ENCODE measurements at places on chromosomes 11 and 22.

DNA sequence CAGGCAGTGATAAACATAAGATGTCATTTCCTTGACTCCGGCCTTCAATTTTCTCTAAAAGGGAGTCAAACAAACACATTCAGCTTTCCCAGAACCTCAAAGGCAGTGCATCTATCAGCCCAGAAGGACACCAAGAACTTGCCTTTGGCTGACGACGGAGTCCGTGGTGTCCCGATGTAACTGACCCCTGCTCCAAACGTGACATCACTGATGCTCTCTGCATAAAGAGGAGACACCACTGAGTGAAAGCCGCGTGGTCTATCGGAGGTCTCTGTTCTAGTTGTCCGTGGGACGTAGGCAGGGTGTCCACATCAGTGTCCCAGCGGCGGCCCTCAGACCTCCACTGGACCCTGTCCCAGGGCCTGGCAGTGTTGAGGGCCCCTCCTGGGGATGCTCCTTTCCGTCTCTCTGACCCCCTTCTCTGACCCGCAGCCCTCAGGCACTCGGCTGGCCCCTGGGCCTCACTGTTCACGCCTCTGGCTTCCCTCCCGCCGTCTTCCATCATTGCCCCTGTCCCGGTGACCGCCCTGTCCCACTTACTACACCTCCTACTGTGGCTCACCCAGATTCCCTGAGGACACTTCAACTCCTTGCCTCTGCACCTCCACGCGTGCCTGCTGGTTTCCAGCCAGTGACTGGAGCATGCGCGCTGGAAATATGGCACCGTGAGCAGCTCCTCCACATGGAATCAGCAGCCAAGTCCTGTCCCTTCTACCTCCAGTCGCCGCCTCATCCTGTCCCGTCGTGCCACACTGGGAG lies 70.4 kb downstream of the NCAPD3 start:
- H3K27ac ChIP-seq = no peak overlapping the region
- H3K4me1 ChIP-seq = no peaks in the 10 kb centered on the region
- DNase-seq = no peak
- H3K36me3 ChIP-seq = peaks cover 3% of the 10 kb centered on the region

DNA sequence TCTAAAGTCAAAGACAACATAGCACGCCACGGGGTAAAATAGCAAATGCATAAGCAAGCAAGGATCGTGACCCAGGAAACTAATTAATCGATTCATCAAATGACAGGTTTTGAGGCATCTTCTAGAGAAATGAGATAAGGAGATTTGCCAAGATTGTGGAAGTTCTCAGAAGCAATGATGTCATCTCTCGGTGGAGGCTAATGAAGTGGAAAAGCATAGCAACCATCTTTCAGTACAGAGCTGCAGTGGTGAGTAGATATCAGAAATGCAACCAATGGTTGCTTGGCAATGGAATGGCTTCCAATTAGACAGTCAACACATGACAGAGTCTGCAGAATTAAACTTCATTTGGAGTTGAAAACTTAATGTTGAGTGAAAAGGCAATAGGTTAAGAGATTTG lies 116.0 kb downstream of the KIRREL3 start:
- H3K36me3 ChIP-seq = no peaks in the 10 kb centered on the region
- H3K27me3 ChIP-seq = no peaks in the 10 kb centered on the region
- H3K4me3 ChIP-seq = no peak overlapping the region
- DNase-seq = no peak
- no peaks in the 10 kb centered on the region for H3K4me1 ChIP-seq
- H3K27ac ChIP-seq = no peak overlapping the region

GRCh38 chr11:21026685-21027084 lies 357.3 kb downstream of the NELL1 start:
- H3K27ac ChIP-seq = no peak overlapping the region
- no peak overlapping the region for H3K4me3 ChIP-seq
- H3K36me3 ChIP-seq = no peaks in the 10 kb centered on the region
- no peak for DNase-seq
- H3K27me3 ChIP-seq = no peaks in the 10 kb centered on the region
- no peaks in the 10 kb centered on the region for H3K4me1 ChIP-seq

DNA sequence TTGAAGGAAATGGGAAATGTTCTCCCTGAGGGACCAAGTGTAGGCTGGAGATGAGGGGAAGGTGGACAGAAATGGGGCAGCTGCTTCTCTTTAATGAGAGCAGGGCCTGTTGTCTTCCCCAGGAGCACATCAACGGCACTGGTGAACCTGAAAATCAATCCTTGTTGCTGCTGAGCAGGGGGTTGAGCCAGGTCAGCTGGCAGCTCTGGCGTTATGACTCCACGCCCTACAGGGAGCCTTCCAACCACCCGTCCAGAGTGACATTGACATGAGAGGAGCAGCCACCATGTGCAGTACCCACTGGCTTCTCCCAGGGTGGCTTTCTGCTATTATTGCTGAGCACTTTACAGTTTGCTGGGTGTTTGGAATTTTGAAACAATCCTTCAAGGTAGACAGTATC lies 116.9 kb upstream of the LDLRAD3 start:
- H3K27me3 ChIP-seq = no peaks in the 10 kb centered on the region
- peaks cover 14% of the 10 kb centered on the region for H3K4me1 ChIP-seq
- H3K27ac ChIP-seq = no peak overlapping the region
- no peak overlapping the region for H3K4me3 ChIP-seq
- no peaks in the 10 kb centered on the region for H3K36me3 ChIP-seq
- DNase-seq = peak; percentile 67

GRCh38 chr11:74971424-74971823 lies 17.3 kb upstream of the NEU3 start:
- DNase-seq = no peak
- no peak overlapping the region for H3K27ac ChIP-seq
- peaks cover 7% of the 10 kb centered on the region for H3K36me3 ChIP-seq
- H3K4me3 ChIP-seq = no peak overlapping the region
- H3K27me3 ChIP-seq = no peaks in the 10 kb centered on the region

- no peak for DNase-seq
- no peak overlapping the region for H3K4me3 ChIP-seq
- H3K27me3 ChIP-seq = no peaks in the 10 kb centered on the region
- peaks cover 5% of the 10 kb centered on the region for H3K36me3 ChIP-seq
- H3K4me1 ChIP-seq = no peaks in the 10 kb centered on the region
- H3K27ac ChIP-seq = no peak overlapping the region
Observed at GRCh38 chr22:30902496-30903357, 65.8 kb downstream of the MORC2 start.

GRCh38 chr11:27933992-27934829 lies 173.7 kb downstream of the KIF18A start:
- no peak for DNase-seq
- H3K36me3 ChIP-seq = no peaks in the 10 kb centered on the region
- no peaks in the 10 kb centered on the region for H3K4me1 ChIP-seq
- no peaks in the 10 kb centered on the region for H3K27me3 ChIP-seq

DNA sequence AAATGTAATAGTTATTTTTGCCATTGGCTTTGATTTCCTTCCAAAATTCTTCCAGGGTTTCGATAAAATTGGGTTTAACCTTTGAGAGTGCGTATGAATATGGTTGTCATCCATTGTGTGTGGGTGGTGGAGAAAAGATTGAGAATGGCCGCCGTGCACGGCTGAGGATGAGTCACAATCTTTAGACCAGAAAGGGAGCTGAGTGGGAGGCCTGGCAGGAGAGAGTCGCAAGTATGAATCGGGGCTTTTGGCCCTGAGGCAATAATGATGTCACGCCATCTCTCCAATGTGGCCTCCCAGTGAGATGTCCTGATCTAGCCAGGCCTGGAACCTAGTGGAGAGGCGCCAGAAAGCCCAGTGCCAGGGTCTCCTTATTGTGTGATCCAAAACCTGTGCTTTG lies 33.1 kb upstream of the SMPD1 start:
- H3K27me3 ChIP-seq = no peaks in the 10 kb centered on the region
- H3K27ac ChIP-seq = no peak overlapping the region
- DNase-seq = no peak
- peaks cover 6% of the 10 kb centered on the region for H3K4me1 ChIP-seq

GRCh38 chr11:66048547-66049323 lies at the start of gene GAL3ST3:
Gene GAL3ST3, minus strand, starts transcription at chr11:66049161. Its CDS starts 3,746 bp downstream, at chr11:66045415.
- H3K4me1 ChIP-seq = peaks cover 15% of the 10 kb centered on the region
- H3K27me3 ChIP-seq = no peaks in the 10 kb centered on the region
- no peak within 1 kb of the TSS for H3K4me3 ChIP-seq
- no peaks in the 10 kb centered on the region for H3K36me3 ChIP-seq
- H3K27ac ChIP-seq = peak within 1 kb of the TSS; percentile 16
- no peak for DNase-seq

- H3K36me3 ChIP-seq = no peaks in the 10 kb centered on the region
- no peak for DNase-seq
- peaks cover 7% of the 10 kb centered on the region for H3K4me1 ChIP-seq
- no peaks in the 10 kb centered on the region for H3K27me3 ChIP-seq
- H3K27ac ChIP-seq = no peak overlapping the region
Observed at GRCh38 chr11:12414611-12415010, 37.2 kb downstream of the PARVA start.
